ENCODE measurements at places on chromosomes 7 and 10.

DNA sequence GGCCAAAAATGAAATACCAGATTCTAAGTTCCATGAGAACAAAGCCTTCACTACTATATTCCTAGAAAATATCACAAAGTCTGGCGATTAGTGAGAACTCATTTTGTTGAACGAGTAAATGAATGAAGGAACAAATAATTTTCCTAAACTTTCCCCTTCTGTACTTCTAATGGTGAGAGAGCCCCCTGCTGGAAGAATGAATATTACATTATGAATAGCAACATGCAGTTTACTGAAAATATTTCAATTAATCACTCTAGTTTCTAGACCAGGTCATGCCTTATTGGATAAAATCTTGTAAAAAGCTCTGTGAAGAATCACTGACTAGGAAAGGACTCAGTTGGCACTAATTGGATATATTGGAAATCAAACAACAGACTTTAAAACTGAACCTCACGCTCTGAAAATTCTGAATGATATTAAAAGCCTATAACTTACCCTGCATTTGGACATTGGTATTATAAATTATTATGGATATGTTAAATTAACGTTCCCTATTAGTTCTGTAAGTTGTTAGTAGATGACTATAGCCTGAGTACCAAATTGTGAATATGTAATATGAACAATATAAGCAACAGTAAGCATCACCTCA, 32.4 kb upstream of the MTPN start:
- DNase-seq: no peak

DNA sequence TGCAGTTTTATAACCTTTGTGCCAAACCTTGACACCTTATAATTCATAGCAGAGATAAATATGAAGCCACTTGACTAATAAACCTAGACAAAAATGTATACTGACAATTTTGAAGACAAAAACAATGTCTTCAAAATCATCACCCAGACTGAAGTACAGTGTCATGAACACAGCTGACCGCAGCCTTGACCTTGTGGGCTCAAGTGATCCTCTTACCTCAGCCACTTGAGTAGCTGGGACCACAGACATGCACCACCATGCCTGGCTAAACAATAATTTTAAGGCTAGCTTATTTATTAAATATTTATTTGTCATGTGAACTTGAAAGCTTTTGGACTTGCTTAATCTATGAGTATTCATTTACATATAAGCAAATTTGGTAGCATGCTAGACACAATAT, 24.3 kb downstream of the IL6 start:
- DNase-seq: no peak

DNA sequence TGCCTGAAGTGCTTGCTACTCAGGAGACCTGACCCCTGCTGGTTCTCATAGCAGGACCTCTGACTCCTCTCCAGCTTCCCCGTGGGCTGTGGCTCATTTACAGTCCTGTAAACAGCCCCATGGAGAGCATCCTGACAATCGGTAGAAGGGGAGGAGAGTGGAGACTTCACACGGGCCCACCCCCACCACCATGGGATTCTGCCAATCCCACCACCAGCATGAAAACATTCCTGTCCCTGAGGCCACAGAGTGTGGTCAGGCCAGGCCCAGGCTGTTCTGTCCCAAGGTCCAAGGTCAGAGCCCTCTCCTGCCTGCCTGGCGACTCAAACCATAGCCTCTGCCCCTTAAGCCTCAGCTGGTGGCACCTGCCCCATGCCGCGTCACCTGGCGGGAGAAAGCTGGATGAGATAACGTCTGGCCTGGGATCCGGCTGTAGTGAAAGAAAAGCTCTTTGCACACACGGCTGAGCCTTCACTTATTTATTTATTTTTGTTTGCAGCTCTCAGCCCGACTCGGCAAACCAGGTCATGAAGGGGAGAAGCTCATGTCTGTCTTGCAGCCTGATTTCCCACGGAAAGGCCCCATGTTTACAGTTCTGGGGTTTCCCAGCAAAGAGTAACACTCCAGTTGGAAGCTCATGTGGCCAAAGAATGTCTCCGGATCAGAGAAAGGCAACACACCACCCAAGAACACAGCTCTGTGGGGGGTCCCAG, 293.6 kb upstream of the ZMIZ1 start:
- no peak for DNase-seq

- DNase-seq: no peak
Observed at GRCh38 chr7:117971556-117972244, 98.5 kb upstream of the CTTNBP2 start.

DNA sequence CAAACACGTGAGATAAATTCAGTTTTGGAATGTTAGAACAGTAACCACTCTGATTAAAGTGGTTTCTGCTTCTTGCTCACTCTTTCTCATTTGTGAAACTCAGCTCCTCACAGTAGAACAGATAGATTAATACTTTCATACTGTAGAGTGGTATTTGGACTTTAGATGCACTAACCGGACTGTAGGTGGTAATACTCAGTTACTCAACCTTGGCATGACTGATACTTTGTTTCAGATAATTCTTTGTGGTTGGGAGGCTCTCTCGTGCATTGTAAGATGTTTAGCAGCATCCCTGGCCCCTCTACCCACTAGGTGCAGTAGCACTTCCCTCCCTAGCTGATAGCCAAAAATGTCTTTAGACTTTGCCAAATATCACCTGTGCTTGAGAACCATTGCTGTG, 37.6 kb downstream of the MCU start:
- no peak for DNase-seq

DNA sequence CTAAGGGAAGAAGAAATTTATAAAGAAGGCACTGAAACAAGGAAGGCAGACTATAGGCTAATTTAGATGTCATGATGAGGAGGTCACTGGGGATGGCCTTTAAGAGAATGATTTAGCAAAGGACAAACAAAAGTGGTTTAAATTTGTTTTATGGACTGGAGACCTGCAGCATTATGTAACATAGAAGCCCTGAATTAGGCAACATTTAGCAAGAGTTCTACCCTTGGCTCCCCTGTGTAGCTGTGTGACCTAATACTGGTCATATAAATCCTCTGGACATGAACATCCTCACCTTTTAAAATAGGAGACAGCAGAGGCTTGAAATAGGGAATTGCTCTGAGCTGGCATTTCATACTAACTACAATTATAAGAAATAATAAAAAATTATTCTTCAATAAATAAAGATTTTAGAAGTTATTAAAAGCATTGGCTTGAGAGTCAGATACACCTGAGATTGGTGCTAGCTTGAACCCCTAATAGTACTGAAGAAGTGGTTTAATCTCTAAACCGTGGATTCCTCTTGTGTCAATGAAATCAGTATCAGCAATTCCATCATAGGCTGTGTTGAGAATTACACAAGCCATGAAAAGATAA, 48.9 kb downstream of the RNLS start:
- no peak for DNase-seq

DNA sequence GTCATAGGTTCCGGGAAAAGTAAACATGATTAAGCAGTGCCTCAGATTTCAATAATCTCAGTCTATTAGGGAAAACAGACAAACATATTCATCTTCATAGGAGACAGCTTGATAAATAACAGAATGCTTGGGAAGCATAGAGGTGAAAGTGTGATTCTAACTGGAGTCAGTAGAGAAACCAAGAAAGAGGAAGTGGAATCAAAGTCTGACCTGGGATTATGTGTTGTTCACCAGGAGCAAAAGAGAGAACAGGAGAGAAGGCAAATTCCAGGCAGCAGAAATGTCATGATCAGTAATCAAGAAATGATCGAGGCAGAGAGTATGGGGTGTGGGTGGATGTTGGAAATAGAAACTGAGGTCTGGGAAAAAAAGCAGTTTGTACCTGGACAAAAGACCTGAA, 43.7 kb downstream of the DGKB start:
- DNase-seq: no peak

DNA sequence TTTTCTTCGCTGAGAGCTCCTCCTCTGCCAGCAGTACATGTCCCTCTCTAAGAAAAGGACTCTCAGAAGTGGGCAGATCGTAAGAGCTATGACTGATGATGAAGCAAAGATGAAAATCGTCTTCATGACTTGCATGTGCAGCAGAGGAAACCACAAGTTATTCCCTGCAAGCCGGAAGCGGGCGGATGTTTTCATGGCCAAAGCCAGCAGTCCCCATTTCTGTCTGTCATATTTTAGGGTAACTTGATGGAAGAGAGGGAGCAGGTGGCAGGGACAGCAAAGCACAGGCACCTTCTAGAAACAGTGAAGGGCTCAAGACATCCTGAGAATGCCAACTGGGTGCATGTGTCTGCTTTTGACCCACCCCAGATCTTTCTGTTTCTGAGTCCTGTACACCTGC, 19.9 kb downstream of the KLF6 start:
- no peak for DNase-seq

GRCh38 chr7:35658606-35659201, 36.2 kb downstream of the HERPUD2 start:
- no peak for DNase-seq

GRCh38 chr10:13521026-13521425, 7.8 kb downstream of the BEND7 start:
- DNase-seq: no peak

- no peak for DNase-seq
Observed at GRCh38 chr10:102753718-102754117, 10.0 kb downstream of the WBP1L start.

DNA sequence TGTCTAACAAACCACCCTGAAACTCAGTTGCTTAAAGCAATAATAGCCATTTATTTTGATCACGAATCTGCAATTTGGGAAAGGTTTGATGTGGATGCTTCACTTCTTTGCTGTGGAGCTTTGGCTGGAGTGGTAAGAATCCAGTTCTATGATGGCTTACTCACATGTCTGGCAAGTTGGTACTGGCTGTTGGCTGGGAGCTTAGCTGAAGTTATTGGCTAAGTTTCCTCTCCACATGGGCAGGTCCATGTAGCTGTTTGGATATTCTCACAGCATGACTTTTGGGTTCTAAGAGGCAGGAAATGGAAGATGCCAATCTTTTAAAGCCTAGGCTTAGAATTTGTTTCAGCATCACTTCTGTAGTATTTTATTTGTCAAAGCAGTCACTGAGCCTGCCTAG, 277.6 kb upstream of the NRP1 start:
- no peak for DNase-seq

- no peak for DNase-seq
Observed at GRCh38 chr7:64867863-64868440, 35.1 kb upstream of the ZNF273 start.

- no peak for DNase-seq
Observed at GRCh38 chr10:91339729-91340128, 70.4 kb upstream of the HECTD2 start.

- DNase-seq: no peak
Observed at GRCh38 chr7:83410989-83411591, 237.8 kb downstream of the SEMA3E start.

DNA sequence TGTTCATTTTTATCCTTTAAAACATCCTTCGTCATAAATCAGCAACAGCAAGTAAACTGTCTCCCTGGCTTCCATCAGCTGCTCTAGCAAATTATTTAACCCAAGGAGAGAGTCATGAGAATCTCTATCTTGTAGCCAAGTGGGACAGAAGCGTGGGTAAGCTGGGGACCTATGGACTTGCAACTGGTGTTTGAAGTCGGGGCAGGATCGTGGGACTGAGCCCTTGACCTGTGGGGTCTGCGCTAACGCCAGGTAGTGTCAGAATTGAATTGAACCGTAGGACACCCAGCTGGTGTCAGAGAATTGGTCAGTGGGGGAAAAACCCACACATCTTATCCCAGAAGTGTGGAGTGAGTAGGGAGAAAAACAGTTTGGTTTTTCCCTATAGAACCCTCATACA, 13.4 kb downstream of the AIFM2 start:
- no peak for DNase-seq
